NCI-H1105 treated with DMSO at 0.1 percent for 48 hours (cell line): ENCODE measurements at places on chromosomes 6 and 20.
A peak's percentile ranks its signal among the peaks of the same experiment; 100 is the strongest.

GRCh38 chr20:43605715-43606114 is 15.0 kb downstream of the IFT52 start:
- DNase-seq = no peak

DNA sequence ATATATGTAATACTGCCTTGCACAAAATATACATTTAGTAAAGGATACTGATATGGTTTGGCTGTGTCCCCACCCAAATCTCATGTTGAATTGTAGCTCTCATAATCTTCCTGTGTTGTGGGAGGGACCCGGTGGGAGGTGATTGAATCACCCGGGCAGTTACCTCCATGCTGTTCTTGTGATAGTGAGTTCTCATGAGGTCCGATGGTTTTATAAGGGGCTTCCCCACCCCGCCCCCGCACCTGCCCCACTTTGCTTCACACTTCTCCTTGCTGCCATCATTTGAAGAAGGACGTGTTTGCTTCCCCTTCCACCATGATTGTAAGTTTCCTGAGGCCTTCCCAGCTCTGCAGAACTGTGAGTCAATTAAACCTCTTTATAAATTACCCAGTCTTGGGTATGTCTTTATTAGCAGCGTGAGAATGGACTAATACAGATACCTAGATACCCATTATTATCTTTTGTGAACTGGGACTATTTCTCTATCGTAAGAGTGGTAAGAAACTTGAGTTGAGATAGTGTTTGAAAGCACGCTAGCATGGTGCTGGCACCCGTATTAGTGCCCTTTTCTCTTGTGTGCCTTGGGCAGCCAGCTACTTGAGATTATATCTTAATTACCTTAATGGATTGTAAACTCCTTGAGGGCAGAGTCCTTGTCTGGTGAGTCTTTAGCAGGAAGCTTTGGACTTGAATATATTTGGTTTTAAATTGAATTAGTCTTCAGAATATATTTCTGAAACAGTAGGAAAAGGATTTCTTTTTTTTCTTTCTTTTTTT is 25.6 kb downstream of the TOP1 start:
- no peak for DNase-seq

DNA sequence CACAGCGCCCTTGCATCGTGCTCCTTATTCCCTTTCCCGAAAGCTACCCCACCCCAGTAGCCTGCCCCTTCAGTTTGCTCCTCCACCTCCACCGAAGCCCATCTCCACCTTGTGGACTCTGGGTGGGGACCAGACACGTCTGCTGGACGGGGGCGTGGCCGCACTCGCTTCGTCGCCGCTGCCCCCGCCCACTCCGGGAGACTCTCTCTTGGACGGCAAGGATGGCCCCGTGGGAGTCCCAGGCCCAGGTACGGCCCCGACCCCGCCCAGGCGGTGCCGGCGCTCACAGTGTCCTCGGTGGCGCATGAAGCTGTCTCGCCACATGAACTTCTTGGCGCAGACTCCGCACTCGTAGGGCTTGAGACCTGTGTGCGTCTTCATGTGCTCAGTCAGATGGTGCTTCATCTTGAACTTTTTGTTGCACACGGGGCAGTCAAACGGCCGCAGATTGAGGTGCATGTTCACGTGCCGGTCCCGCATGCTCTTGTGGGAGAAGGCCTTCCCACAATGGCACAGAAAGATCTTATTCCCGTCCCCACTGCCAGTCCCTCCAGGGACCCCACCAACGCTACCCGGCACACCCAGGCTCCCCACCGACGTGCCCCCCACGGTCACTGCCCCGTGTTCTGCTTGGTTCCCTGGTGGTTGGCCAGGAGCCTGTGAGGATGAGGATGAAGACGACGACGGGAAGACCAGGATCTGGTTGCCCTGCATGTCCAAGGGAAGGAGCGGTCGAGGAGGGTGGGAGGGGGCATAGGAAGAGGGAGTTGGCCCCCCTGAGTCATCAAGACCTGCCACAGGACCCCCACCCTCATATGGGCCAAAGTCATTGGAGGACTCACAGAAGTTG is 1.3 kb upstream of the TAPBP start:
- DNase-seq = peak; percentile 22

DNA sequence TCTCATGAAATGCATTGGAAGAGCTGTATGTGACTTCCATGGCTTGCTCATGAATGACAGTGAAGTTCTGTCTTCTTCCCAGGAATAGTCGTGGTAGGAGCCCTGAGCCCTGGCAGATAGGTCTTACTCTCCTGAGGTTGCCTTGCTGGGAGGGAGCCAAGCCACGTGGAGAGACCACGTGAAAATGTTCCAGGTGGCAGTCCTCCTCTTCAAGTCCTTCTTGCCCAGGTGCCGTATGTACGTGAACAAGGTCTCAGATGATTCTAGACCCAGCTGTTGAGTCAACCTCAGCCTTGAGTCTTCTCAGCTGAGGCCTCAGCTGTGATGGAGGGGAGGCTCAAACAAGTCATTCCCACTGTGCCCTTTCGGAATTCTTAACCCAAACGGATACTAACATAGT is 192.4 kb upstream of the PRDM1 start:
- no peak for DNase-seq

GRCh38 chr20:50578778-50579165 is 68.6 kb downstream of the PTPN1 start:
- no peak for DNase-seq
